ENCODE measurements at places on chromosomes 2 and 18. TPM values are rescaled to one million over a fixed set of nuclear protein-coding genes. Genes with fewer than 3 reads are reported as not detected.

RNU2-63P gene
- total RNA-seq, result 6.9 TPM

MAP4K3 gene
- 51.1 TPM for total RNA-seq

GRHL1 gene
- total RNA-seq, result 1.7 TPM

LAMA3 gene
- total RNA-seq, result 1.7 TPM

M1AP gene
- total RNA-seq, result 0.74 TPM

ABCG8 gene
- not detected for total RNA-seq

ASAP2 gene
- total RNA-seq, result 31.8 TPM

ZNF385B gene
- total RNA-seq, result 0.49 TPM

GAL3ST2 gene
- total RNA-seq, result not detected

RTKN gene
- total RNA-seq, result 65.4 TPM

SP140L gene
- total RNA-seq, result 1.1 TPM

DNA sequence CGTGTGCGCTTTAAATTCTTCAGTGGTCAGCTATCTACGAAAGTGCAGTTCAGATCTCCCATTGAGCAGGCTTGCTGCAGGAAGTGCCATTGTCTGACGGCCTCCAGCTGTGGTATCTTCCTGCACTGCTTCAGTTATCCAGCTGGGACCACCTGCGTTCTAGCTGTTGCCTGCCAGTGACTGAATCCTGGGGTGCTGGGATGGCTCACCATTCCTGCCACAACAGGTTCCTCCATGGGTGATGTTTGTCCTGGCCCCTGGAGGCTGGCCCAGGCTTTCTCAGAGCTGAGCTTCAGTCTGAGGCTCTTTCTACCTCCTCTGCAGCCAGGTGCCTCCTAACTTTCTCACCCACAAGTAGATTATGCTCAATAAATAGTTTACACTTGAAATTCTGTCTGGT, 498.5 kb upstream of the HS6ST1 start:
- DNase-seq, result peak; percentile 15

GRCh38 chr2:149021761-149022160, 16.7 kb upstream of the LYPD6B start:
- DNase-seq, result no peak

GRCh38 chr2:74617122-74617521, 31.0 kb downstream of the M1AP start:
- no peak for DNase-seq

- no peak for DNase-seq
These were observed 220.1 kb upstream of the NCKAP5 start for GRCh38 chr2:133788386-133788785.

GRCh38 chr2:200829258-200829655, 17.5 kb downstream of the BZW1 start:
- no peak for DNase-seq

DNA sequence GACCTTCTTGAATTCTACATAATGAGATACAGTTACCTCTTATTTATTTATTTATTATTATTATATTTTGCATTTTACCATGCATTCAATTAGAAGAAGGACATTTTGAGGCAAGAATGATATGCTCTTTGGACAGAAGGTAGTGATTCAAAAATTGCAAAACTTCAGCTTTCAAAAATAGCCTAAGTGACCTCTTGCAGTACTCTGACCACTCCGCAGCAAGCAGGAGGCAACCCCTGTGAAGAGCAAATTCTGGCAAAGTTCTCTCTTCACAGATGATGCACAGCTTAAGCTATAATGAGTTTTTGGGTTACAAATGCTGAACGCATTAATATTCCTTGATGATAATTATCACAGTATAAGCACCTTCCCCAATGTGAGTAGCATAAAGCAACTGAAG, 170.0 kb downstream of the ZNF521 start:
- DNase-seq, result no peak

DNA sequence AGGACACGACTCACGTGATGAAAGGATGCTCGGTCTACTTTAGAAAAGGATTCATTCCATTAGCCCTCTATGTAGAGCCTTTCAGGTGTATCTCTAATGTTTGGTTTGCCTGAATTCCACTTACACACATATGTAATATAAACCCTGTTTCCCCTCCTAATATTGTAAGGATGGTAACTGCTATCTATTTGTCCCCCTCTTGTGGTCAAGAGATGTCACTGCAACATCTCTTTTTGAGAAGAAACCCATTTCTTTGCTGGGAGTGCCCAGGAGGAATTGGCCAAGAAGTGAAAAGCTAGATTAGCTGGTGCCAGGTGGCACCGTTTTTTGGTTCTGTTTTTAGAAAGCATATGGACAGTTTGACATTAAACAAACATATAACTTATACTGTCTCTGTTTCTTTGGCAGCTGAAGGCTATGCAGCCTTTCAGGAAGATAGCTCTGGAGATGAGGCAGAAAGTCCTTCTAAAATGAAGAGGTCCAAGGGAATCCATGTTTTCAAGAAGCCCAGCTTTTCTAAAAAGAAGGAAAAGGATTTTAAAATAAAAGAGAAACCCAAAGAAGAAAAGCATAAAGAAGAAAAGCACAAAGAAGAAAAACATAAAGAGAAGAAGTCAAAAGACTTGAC, 41.2 kb downstream of the RALBP1 start:
- DNase-seq, result no peak

DNA sequence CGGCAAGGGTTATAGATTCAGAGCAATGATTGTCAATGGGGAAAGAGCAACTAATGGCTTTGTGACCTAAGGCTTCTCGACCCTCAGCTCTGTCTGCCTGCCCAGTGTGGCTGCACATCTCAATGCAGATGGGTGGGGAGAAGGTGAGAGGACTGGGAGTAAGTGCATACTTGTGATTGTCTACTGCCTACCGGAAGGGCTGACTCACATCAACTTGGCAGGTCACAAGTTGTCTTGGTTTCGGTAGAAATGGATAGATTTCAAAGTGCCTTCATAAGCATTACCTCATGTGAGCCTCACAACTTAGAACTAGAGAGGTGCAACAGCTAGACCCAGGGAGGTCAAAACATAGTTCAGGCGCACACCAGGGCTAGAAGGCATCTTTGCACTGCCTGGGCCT, 29.4 kb downstream of the STAT1 start:
- DNase-seq, result no peak

DNA sequence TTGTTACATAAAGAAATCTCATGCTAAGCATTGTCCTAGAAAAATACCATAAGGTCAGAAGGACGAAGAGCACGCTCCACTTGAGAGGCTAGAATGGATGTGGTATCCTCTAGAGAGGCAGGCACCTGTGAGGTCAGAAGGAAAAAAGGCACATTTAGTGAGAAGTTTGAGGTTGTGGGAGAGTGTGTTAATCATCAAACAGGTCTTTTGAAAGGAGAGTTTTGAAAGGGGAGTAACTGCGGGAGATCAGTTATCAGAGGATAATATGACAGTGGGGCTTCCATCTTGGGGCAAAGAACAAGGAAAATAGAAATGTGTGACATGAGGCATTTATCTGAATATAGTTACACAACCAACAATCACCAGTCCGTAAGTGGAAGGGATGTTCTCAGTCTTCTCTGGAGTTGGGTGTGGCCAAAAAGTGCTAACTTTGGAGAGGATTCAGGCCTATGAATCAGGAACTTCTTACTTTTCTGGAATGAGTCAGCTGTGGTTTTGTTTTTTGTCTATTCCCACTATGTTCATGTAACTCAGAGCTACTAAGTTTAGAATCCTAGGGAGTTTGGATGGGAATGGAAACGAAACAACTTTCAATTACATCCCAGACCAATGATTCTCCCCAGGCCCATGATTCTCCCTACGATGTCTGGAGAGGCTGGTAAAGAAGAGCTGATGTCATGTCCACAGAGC, 451.4 kb upstream of the ST6GAL2 start:
- no peak for DNase-seq

- DNase-seq, result no peak
These were observed 67.1 kb upstream of the MAP4K4 start for GRCh38 chr2:101630224-101630949.

- no peak for DNase-seq
These were observed 195.7 kb upstream of the SESTD1 start for GRCh38 chr2:179460181-179460929.

DNA sequence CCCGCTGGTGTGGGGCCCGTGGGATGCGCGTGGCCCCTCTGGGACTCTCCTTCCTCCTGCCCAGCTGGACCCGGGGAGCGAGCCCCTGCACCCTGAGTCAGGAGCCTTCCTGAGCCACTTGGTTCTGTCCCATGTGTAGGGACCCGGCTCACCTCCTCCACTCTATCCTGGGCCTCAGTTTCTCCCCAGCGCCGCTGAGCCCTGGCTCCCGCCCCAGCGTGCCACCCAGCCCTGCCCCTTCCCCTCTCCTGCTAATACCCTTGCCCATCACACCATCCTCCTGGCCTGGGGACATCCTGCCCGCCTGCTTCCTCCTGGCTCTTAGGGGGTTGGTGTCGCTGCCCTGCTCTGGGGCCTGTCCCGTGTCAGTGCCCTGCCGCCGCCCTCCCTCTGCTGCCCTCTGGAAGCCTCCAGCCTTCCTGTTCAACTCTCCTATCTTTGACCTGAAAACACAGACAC, 24.8 kb downstream of the GPC1 start:
- no peak for DNase-seq

DNA sequence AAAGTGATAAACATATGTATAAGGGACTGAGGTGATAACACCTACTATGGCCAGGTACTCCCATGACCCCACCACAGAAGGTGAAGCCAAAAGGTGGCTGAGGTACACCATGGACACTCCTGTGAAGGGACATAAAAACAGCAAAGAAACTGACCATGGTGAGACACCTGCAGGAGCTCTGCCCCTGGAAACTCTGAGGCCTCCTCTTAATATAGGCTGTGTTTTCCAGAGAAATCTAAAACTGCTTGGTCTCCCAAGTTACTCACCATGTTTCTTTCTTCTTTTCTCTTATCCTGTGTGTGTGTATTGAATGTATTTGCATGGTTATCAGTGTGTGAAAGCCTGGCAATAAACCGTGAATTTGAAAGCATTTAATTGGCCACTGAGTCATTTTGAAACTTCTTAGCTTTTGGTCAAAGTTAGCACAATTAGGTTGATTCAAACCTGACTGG, 739.3 kb upstream of the GCFC2 start:
- no peak for DNase-seq

DNA sequence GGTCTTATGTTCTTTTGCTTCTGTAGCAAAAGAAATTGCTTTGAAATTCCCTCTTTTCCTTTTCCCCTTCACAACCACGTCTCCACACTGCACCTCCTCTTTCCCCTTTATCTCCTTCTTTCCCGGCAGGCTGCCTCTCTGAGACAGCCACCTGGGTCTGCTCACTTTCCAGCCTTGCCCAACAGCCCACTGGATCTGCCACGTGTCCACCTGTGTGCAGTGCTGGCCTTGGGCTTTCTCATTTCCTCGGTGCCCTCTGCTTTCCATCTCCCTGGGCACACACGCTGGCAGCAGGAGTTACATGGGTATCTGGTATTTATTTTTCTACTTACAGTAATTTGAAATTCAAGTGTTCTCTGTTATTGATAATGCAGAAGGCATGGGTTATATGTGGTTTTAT, 213.4 kb upstream of the LYPD1 start:
- DNase-seq, result no peak

All from endothelial cell (in vitro differentiated cells).